A549 treated with ZK216348 at 1 μM for 4 hours (cell line): ENCODE measurements at places on chromosomes 1 and 21. TPM values are rescaled to one million over a fixed set of nuclear protein-coding genes. Genes with fewer than 3 reads are reported as not detected.

Gene RCSD1
- total RNA-seq = 0.08 to 0.10 TPM in 2 of 5 replicates, not detected in the others

Gene HLX
- 3.9 to 6.2 TPM (median 5.3 TPM) in 5 replicates for total RNA-seq

Gene ITGB2
- total RNA-seq = 0.57 to 1.4 TPM (median 0.94 TPM) in 5 replicates

Gene S100A4
- total RNA-seq = 1,529 to 1,824 TPM (median 1,687 TPM) in 5 replicates

Gene ARHGEF16
- 2.8 to 6.0 TPM (median 4.5 TPM) in 5 replicates for total RNA-seq
